Vagina (tissue), 2 donors: ENCODE measurements at places on chromosomes 3 and 15. TPM values are rescaled to one million over a fixed set of nuclear protein-coding genes. Genes with fewer than 3 reads are reported as not detected.

The NCKIPSD gene
- 45.9 TPM for total RNA-seq

- no peaks in the 10 kb centered on the region for H3K36me3 ChIP-seq
- no peaks in the 10 kb centered on the region for H3K27me3 ChIP-seq
- no peak for DNase-seq
- H3K4me1 ChIP-seq: no peaks in the 10 kb centered on the region
These were observed at the start of gene CSTA for GRCh38 chr3:122324871-122325323. Gene CSTA, plus strand, starts transcription at chr3:122325248. Its CDS starts 45 bp downstream, at chr3:122325293.

The ZNF774 gene
- 8.3 TPM for total RNA-seq

DNA sequence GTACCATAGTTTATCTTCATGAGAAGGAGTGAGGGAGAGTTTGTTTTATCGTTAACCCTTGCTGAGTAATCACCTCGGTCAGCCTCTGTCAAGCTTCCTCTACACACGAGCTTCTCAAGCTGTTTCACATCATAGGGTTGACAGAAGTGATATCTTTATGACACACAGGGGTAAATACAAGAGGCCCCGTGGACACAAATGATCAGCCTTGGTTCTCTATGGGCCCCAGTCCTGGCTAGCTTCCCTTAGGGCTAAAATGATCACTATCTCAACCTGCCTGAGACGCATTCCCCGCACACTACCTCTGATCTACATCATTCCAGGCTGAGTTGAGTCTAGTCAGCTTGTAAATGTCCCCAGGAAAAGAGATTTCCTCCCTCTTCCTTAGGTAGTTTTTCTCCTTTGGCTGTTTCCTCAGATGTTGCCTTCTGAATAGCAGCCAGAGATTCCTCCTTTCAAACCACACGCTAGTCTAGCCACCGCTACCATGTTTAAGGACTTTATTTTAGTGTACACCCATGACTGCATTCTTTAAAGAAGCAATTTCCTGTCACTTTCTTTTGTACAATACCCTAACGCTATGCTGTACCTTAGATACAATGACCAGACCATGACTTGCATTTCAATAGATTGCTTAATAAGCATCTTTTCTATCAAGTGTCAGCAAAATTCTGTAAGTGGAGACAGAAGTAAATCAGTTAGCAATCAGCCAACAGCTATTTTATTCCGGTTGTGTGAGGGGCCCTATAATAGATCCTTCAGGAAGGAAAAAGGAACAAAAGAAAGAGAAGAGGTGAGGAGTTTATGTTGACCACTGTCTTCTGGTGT, 35.1 kb upstream of the PPARG start:
- H3K4me1 ChIP-seq: no peaks in the 10 kb centered on the region
- H3K4me3 ChIP-seq: no peak overlapping the region
- no peaks in the 10 kb centered on the region for H3K27me3 ChIP-seq
- H3K36me3 ChIP-seq: no peaks in the 10 kb centered on the region
- no peak overlapping the region for H3K27ac ChIP-seq
- no peak for DNase-seq

The CGNL1 gene
- 38.3 TPM for total RNA-seq

GRCh38 chr15:94322141-94322540, 90.8 kb downstream of the MCTP2 start:
- H3K27me3 ChIP-seq: no peaks in the 10 kb centered on the region
- no peak for DNase-seq
- peaks cover 23% of the 10 kb centered on the region for H3K4me1 ChIP-seq
- no peak overlapping the region for H3K27ac ChIP-seq
- no peaks in the 10 kb centered on the region for H3K36me3 ChIP-seq
